ENCODE measurements at places on chromosomes 7 and 10. TPM values are rescaled to one million over a fixed set of nuclear protein-coding genes. Genes with fewer than 3 reads are reported as not detected.

GRCh38 chr10:88522715-88523114, 60.4 kb downstream of the RNLS start:
- DNase-seq, result no peak

- peak; percentile 35 for DNase-seq
These were observed 163.6 kb downstream of the CAMK1D start for GRCh38 chr10:12513003-12513365.

DNA sequence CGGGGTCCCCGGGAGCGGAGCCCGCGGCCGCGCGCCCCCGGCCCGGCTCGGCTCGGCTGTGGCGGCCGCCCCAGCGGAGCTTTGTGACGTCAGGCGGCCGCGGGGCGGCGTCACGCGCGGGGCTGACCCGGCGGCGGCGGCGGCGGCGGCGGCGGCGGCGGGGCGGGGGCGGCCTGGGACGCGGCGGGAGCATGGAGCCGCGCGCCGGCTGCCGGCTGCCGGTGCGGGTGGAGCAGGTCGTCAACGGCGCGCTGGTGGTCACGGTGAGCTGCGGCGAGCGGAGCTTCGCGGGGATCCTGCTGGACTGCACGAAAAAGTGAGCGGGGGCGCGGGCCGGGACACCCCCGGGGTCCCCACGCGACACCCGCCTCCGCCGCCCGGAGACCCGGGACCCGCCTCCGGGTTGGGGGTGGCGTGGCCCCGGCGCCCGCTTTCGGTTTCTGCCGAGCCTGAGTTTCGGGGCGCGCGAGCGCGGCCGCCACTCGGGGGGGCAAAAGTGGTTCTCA, at the start of gene PWWP2B:
PWWP2B (plus strand) TSS at position 165 of the 506 bp plus-strand sequence; CDS start at position 192, 27 bp downstream.
- peak; percentile 29 for DNase-seq

- no peak for DNase-seq
These were observed 156.8 kb downstream of the FZD1 start for GRCh38 chr7:91421018-91421417.

GRCh38 chr7:4343272-4344247, 338.5 kb upstream of the FOXK1 start:
- no peak for DNase-seq

DNA sequence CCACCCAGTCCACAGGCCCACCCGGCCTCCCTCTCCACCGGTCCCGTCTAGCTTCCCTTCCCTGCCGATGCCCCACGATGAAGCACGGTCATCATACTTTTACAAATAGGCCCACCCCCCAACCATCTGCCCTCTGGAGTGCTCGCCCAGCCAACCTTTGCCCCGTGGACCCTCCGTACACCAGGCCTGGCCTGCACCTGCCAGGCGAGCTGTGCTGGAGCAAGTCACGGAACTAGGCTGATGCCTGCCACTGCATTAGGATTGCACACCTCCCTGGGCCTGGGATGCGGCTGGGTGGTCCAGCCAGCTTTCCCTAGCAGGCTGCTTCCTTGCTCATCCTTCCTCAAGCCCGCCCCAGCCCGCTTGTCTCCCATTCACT, 44.7 kb downstream of the PPIF start:
- no peak for DNase-seq

GRCh38 chr10:17454161-17455014, at the start of gene ST8SIA6:
Gene ST8SIA6 (minus strand): TSS chr10:17454595. CDS start chr10:17454255, 340 bp downstream.
- DNase-seq, result peak; percentile 53

- DNase-seq, result no peak
These were observed 647.7 kb upstream of the GALNT17 start for GRCh38 chr7:70484255-70484654.

The EIF3B gene
- 107 TPM for polyA plus RNA-seq

The GNAT3 gene
- polyA plus RNA-seq, result not detected

The ZYX gene
- 34.8 TPM for polyA plus RNA-seq

The COBL gene
- 1.4 TPM for polyA plus RNA-seq

The GLCCI1 gene
- 3.8 TPM for polyA plus RNA-seq

The ANK3 gene
- polyA plus RNA-seq, result 2.6 TPM

All from adrenal gland (tissue), 19 donors.